NCI-H1092 (cell line): ENCODE measurements at places on chromosomes 1 and 21.

DNA sequence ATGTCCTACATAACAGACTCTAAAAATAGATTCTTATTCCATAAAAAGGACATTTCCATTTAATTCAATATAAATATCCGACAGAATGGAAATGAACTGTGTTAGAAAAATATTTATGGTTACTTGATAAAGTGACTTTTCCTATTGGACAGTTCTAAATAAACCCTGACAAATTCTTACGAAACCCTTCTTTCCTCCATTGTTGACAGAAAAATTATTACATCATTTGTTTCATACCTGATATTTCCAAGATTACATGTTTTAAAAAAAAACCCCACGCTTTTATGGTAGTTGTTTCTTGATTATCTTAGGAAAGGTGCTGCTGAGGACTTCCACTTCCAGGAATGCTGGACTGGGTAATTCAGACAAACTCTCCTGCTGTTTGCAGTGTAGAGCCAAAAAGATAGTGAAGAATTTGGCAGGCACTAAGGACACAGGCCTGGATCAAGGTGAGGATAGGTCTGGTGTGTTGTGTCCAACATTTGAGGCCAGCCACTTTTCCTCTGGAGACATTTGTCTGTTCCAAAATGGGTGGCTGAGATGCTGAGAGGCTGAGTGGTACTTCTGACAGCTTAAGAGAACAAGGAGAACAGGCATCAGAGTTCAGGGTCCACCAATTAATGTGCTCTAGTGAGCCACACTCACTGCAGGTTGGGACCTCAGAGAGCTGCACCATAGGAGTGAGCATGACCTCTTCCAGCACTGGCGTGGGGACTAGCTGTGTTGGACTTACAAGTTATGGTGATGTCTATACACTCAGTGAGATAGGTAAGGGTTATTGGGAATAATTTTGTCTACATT, 7.0 kb upstream of the C1orf116 start:
- DNase-seq = no peak

DNA sequence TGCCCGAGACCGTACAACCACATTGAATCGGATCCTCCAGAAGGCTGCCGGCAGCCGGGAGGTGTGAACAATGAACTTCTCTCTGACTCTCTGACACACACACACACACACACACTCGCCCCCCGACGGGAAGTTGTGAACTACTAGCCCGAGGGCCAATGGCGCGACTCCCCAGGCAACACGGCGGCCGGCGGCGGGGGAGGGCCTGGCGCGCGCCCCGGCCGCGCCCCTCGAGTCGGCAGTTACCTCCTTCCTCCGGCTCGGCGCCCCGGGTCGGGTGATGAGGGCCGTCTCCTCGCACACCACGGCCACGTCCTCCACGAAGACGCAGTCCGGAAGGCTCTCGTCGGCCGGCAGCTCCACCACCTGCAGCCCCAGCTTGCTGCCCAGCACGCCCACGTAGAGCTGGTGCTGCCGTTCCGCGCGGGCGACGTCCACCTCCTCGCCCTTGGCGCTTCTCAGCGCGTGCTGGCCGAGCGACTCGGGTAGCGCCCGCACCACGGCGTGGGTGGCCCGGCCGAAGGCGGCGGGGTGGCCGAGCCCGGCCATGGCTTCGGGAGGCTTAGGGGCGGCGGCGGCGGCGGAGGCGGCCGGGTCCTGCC, 361 bp downstream of the DDAH1 start:
- DNase-seq = peak; percentile 58

DNA sequence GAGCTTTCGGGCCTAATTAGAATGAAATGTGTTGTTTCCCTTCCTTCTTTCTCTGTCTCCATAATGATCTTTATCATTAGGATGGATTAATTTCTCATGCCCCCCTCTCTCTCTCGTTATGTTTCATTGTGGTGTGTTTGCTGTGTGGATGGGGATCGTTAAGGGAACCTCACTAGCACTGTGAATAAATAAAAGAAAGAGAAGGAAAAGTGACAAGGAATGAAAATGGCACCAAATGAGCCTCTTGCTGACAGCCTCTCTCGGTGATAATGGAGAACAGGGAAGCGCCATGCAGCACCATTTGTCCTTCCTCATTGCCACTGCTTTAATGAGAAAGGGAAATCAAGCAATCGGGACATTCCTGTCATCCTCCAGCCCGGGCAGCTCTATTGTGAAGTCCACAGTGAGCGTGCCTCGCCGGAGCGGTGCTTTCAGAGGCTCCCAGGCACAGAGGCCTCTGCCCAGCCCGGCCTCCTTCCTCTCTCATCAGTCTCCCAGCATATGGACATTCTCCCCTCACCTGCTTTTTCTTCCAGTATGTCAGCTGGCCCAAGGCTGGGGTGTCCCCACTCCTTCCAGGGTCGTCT, 265.7 kb upstream of the TMEM51 start:
- DNase-seq = no peak

DNA sequence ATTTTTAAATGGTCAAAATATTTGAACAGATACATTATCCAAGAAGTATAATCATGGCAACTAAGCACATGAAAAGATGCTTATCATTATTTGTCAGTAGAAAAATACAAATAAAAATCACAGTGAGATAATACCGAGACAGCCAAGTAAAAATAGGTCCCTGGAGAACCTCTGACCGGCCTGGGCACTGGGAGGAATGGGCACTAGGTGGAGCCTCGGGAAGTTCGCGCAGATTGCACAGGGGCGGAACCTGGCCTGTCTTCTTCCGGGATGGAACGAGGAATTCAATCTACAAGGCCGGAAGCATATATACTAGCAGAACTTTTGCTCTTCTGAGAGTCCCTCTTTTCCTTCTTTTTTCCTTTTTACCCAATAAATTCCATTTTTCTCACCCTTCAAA, 148.5 kb upstream of the CHRM3 start:
- no peak for DNase-seq

- no peak for DNase-seq
Observed at GRCh38 chr1:199453723-199454122, 573.8 kb upstream of the NR5A2 start.
